ENCODE measurements at places on chromosomes 16 and 17.
A peak's percentile ranks its signal among the peaks of the same experiment; 100 is the strongest.

DNA sequence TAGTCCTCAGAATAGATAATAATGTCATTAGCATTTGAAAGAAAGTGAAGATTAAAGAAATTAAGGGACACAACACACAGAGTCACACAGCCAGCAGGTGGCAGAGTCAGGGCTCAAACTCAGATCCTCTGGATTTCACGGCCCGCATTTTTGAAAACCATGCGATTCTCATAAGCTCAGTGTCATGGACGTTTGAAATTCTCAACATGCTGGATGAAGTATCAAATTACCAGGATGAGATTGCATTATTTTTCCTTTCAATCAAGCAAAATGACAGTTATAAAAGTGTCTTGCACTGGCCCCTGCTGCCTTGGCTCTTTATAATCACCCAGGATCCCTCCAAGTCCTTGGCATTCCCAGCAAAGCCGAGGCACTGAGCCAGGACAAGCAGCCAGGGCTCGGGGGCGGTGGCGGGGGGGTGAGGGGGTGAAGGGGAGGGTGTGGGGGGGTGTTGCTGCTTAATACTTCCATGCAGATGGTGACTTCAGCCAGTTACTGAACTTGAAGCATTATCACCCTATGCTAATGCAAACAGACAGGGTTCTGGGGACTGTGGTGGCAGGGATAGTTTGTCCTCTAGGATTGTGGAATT lies 6.6 kb upstream of the BMERB1 start:
- peak; percentile 80 for DNase-seq

DNA sequence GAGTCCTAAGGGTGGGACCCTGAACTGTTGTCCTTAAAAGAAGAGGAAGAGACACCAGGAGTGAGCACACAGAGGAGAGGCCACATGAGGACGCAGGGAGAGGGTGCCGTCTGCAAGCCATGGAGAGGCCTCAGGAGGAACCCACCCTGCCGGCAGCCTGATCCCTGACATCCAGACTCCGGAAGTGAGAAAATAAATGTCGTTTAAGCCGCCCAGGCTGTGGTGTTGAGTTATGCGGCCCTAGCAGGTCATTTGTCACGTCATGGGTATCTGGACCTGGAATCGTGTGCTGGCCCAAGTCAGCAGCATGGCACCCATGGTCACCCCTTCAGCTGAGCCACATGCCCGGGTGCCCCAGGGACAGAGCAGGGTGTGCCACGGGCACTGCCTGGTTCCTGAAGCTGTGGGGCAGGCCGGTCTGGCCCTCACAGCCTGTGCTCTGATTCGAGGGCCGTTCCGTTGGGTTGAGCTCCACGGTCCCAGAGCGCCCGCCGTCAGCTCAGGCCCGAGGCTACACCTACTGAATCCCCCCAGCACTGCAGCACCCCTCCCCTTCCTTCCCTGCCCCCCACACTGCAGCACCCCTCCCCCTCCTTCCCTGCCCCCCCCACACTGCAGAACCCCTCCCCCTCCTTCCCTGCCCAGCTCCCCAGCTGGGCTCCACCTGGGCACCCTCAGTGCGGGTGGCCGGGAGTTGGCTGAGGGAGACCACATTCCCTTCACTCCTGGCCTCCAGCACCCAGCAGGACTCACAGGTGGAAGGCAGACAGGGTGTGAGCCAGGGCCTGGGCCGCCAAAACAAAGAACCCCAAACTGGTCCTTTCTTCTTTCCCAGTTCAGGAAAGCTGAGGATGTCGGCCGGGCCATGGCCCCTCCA lies 2.7 kb upstream of the CCDC57 start:
- DNase-seq: peak; percentile 63

DNA sequence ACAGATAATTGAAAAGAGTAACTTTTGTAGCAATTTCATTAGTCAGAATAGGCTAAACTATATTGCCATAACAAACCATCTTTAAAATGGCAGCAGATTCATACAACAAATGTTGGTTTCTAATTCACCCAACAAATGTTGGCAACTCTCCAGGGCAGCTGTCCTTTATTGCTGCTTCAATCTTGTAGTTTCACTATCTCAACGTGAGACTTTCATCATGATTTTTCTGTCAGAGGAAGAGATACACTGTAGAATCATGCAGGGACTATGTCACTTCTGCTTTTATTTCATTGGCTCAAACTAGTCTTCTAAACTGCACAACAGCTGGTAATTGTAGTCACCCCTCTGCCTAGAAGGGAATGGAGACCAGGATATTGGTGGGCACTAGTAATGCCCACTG lies 174.2 kb downstream of the TANC2 start:
- DNase-seq: no peak

DNA sequence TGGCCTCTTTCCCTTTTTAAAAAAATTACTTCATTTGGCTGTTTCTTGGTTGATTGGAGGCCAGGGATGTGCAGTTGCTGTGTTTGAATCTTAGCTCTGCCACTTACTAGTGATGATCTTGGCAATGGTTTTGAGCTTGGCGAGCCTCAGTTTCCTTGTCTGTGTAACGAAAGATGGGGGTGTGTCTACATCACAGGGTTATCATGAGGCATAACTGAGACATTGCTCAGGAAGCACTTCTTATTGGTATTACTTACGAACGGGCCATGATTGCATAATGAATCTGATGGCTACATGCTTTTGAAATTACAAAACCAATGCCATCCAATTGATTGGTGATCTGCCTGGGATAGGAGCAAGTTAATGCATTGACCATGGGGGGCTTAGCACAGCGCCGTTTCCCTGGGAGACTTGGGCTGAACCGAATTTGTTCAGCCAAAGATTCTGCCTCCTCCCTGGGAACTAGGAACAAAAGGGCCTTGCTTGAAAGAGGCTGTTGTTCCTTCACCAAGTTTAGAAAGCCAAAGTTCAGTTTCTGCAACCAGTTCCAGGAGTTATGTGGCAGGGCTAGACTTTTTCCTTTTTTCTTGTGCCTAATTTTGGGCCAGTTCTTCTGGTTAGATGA lies 21.9 kb downstream of the CMIP start:
- no peak for DNase-seq

- DNase-seq: no peak
Observed at GRCh38 chr17:27579304-27579703, 51.7 kb upstream of the LGALS9 start.

GRCh38 chr17:19371259-19372010 lies 6.9 kb upstream of the MAPK7 start:
- no peak for DNase-seq

- DNase-seq: no peak
Observed at GRCh38 chr17:63042256-63042812, 76.3 kb downstream of the TANC2 start.

GRCh38 chr17:41973408-41973811 lies 6.8 kb downstream of the CNP start:
- no peak for DNase-seq

- DNase-seq: no peak
Observed at GRCh38 chr16:28183484-28183883, 28.3 kb downstream of the XPO6 start.

DNA sequence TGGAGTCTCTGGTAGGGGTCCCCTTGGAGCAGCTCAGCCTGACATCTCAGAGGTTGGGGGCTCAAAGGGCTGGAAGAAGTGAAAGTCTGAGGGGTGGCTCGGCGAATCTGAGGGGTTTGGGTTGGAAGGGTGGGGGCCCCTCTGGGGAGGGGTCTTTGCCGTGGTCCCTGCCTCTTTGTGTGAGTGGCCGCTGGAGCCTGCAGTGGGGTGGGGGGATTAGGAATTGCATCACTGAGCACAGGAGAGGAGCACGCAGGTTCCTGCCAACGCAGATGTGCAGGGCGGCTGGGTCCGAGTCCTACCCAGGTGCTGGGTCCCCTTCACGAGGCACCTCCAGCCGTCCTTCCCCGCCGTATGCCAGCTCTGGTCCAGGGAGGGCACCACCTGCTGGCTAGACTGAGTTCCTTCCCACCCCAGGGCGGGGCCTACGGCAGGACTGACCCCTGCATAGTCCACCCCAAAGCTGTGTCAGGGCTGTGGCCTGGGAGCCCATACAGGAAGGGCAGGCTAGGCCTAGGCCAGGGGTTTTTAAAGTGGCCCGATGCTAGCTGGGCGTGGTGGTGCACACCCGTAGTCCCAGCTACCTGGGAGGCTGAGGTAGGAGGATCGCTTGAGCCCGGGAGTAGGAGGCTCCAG lies 9.9 kb downstream of the FMNL1 start:
- peak; percentile 90 for DNase-seq

DNA sequence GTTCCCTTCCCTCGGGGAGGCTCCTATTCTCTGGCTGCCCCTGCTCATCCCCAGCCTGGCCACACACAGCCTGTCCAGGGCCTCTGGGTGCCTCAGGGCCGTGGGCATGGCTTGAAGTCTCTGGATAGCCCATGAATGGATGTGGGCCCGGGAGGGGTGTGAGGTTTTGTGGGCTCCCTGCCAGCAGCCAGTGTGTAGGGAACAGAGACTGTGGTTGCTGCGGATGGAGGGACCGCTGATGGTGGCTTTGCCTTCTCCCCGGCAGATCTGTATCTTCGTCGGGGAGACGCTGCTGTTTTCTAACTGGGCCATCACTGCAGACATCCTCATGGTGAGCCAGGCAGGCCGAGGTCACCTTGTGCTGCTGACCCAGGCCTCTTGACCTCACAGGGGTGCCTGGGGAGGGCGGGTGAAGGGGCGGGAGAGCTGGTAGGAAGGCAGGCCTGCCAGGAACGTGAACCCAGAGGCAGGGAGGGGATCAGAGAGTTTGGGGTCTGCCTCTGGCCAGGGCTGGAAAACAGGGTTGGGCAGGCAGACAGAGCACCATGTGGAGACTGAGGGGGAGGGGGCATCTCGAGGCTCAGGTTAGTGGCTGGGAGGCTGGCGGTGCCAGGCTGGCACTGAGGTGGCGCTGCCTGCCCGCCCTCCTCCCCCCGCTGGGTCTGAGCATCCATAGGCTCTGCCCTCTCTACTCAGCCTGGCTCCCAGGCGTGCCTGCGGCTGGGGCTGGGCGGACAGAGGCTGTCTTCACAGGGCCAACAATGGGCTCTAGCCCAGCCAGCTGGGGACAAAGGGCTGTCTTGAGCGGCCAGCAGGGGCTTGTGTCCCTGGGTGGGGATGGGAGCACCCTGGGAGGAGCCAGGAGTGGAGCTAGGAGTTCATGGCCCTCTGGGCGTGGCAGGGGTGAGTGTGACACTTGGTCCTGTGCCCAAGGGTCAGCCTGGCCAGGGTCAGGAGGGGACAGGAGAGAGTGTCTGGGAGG lies 21.4 kb downstream of the MYBBP1A start:
- DNase-seq: no peak

DNA sequence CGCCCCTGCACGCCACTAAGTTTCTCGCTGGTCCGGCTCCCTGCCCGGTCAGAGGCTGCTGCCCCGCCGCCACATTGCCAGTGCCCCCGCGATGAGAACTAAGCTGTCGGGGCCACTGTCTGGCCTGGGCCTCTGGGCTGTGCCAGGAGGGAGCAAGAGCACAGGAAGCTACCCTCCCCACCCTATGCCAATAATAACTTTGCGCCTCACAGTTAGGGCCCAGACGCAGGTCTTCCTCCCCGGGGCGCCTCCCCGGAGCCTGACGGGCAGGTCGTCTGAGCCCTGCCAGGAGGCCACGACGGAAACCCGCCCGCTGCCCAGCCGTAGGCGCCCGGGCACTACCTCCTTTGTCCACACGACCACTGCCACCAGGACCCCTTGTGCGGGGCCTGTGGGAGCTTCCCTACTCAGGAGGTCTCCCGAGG lies 1.5 kb downstream of the ZFPM1 start:
- no peak for DNase-seq

DNA sequence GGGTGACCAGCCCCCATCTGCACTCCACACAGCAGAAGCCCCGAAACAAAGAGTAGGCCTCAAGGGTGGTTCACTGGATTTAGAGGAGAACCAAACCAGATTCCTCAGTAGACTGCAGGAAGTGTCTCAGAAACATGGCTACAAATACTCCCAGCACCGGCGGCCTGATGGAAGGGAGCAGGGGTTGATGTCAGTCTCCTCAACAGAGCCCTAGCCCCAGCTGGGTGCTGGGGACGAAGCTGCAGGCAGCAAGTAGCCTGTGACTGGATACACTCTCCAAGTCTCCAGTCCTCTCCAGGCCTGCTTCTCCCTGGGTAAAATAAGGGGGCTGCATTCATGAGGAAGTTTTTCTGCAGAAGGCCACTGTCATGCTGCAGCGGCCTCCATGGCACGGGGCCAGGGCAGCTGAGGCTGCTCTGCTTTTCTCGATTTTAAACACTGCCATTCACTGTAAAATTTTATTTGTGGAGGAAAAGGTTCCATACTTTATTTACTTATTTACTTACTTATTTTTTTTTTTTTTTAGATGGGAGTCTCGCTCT lies 36.7 kb upstream of the SREBF1 start:
- DNase-seq: no peak

GRCh38 chr17:20206068-20206467 lies 196.9 kb downstream of the SPECC1 start:
- no peak for DNase-seq

GRCh38 chr16:83356266-83356665 lies 451.5 kb upstream of the HSBP1 start:
- peak; percentile 23 for DNase-seq

DNA sequence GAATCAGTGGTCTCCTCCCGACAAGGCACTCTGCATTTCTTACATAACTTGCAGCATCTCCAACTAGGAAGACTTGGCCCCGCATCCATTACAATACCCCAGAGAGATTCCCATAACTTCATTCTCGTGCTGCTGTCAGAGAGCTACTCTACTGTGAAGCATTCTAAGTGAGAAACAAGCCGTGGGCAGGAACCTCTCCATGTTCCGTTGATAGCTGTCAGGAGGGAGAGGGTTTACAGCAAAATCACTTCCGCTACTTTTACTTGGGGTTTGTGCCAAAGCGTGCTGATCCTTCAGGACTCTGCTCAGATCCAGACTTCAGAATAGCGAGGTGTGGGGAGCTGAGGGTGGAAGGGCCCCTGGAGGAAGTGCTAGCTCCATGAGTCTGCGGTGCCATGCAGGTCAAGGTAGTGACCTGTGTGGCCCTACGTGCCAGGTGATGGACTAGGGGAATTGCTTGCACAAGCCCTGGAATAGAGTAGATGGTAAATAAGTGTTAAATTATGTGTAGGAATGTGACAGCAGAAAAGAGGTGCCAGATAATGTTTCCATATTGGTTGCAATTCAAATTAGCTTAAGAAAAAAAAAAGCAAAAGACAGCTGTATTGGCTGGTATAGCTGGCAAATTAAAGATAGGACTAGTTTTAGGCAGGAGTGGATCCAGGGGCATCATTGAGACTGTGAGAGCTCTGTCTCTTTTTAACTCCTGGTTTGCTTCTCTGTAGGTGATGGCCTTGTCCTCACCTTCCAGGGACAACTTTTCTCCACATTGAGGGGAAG lies 358.5 kb upstream of the ERCC4 start:
- no peak for DNase-seq

DNA sequence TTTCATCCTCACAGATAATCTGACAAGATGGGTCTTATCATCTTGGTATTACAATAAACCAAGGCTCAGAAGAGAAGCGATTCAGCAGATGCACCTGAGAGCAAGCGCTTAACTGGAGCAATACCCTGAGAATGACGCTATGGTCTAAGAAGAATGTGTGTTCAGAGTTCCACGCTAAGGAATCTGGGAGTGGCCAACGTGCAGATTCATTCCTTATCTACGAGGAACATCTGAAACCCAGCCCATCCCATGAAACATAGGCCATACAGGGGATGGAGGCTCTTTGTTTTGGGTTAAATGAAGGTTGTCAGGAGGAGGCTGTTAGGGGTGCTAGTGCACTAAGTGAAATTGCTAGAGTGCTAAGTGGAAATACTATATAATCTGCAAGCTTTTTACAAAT lies 28.5 kb upstream of the KDM8 start:
- DNase-seq: no peak

GRCh38 chr16:20952139-20952920 lies 51.8 kb downstream of the LYRM1 start:
- no peak for DNase-seq
